ENCODE measurements at places on chromosomes 2 and 18.

GRCh38 chr18:2087877-2088673 lies 483.2 kb downstream of the METTL4 start:
- no peak for DNase-seq

DNA sequence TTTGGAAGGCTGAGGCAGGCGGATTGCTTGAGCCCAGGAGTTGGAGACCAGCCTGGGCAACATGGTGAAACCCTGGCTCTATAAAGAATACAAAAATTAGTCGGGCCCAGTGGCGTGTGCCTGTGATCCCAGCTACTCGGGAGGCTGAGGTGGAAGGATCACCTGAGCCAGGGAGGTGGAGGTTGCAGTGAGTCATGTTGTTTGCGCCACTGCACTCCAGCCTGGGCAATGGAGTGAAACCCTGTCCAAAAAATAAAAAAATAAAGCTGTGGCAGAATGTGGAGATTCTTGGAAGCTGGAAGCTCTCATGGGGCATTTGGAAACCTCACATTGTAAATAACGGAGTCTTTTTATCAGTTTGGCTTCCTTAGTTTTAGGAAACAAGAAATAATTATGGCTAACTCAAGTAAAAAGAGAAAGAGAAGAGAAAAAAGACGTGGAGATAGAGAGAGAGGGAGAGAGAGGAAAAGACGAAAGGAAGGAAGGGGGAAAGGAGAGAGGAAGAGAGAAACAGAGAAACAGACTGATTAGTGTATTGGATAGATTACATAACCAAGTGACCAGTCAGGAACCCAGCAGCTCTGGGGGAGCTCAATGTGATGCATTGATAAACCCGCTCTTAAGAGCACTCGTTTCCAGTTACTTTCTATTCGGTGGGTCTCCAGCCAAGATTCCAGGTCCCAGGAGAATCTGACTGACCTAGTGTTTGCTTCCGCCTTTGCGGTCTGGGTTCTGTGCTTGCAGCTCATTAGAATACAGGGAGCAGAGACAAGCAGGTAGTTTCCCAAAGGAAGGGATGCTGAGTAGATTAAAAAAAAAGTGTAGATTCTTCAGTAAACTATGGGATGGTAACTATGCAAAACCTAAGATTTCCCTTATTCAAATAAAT lies 1.1 kb upstream of the SPAST start:
- DNase-seq = no peak

DNA sequence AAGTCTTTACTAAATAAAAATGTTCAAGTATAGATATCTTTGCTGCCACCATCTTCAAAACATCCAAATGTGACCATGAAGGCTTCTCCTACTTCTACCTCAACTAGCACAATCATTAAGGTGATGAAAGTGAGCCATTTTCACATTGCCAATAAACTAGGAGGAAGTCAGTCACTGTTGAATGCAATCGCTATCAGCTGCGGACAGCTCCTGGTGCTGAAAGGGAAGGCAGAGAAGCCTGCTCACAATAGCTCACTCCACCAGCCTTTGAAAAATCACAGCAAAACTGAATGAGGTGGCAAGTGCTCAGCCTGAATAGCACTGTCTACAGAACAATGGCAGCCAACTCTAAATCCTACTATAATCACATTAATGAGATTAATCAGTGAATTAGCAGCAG lies 2.2 kb downstream of the MYT1L start:
- no peak for DNase-seq

GRCh38 chr2:441258-442022 lies 153.5 kb upstream of the ALKAL2 start:
- no peak for DNase-seq

- DNase-seq = no peak
These were observed 172.0 kb downstream of the SLC4A10 start for GRCh38 chr2:161796192-161796591.

GRCh38 chr2:209977386-209978239 lies 24.8 kb upstream of the RPE start:
- DNase-seq = no peak

DNA sequence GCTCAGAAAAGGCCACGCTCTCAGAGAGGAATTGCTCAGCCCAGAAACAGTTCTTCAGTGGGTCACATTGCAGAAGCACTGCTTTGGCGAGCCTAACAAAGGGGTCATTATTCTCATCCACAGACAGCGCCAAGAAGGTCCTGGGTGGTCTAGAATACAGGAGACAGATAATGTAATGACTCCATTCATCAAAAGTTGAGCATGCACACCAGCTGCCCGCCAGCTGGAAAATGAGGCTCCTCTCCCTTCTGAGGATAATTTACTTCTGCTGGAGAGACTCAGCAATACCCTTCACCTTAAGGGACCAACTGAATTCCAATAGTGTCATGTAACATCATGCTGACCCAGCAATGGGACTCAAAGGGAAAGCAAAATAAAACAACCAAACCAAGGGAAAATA lies 79.9 kb downstream of the TRIB2 start:
- no peak for DNase-seq

- no peak for DNase-seq
These were observed at the start of gene RBM44 for GRCh38 chr2:237798236-237799059. TSS of gene RBM44 (plus strand) at chr2:237798779. CDS start at chr2:237813610, 14,831 bp downstream.

DNA sequence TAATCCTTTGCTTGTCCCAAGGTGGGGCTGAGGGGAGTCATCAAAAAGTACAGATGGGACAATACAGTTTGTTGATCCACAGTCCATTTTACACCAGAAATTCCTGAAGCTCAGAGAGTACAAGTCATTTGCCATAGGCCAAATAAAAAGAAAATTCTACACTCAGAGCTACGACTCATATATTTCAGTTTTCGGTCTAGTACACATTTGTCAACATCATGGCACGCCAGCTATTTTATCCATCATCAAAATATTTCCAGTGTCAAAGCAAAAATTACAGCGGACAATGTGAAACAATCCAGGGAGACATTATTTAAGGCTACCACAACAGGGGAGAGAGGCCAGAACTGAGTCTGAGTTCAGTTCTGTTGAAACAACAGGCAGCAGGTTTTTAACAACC lies 587.5 kb upstream of the DSEL start:
- DNase-seq = no peak

- no peak for DNase-seq
These were observed 6.7 kb upstream of the ESPNL start for GRCh38 chr2:238093181-238094140.

DNA sequence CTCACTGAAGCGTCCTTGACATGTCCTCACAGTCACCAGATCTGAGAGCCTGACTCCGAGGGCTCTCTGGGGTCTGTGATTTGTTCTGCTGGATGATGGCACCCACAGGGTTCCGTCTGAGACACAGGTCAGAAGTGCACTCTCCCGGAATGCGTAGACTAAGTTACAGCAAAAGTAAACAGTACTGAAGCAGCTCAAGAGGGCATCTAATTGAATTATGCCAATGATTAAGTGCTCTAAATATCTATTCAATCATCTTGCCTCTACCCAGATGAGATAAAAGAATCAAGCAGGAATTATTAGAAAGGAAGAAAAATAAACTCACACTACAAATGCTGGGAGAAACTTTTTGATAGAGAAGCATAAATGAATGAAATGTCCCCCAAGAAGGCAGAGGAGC lies 544.1 kb downstream of the SOX11 start:
- no peak for DNase-seq

DNA sequence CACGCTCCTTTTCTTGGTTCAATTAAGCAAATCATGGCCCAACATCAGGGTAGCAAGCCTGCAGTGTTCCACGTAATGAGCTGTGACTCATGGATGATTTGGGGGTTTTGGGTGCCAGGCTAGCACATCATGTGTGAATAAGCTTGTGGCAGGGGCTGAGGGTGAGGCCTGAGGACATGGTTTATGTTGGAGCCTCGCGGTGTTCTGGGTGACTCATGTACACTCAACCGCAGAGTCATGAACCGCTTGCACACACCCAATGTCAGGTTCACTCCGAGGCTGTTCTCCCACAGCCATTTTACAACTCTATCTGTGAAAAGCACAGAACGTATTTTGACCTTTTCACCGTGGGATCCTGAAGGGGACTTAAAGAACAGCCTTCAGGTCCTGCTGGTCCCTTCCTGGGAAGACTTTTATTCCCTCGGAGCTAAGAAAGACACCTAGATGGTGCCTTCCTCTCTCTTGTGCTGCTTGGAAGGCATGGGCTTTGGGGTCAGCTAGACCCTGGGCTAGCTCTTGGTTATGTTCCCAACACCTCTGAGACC lies 139.9 kb upstream of the ZEB2 start:
- no peak for DNase-seq

DNA sequence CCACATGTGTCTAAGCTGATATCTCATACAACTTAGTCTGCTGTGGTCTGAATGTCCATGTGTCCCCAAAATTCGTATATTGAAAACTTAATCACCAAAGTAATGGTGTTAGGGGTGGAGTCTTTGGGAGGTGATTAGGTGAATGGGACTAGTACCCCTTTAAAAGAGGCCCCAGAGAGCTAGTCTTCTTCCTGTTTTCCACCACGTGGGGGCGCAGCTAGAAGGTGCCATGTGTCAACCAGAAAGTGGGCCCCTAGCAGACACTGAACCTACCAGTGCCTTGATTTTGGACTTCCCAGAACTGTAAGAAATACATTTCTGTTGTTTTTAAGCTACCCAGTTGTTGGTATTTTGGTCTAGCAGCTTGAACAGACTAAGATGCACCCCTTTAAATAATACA lies 86.6 kb downstream of the ASB1 start:
- DNase-seq = no peak

DNA sequence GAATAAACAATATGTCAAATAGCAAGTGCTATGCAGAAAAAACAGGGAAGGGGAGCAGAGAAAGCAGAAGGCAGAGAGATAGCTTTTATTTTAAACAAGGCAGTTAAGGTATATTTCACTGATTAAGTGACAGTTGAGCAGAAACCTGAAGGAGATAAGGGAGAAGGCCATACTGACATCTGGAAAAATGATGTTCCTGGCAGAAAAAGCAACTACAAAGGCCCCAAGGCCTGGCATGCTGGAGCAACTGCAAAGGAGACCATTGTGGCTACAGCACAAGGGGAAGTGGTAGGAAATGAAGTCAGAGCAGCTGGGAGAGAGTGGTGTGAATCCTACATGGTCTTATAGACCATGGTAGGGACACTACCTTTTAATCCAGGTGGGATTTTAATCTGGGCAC lies 8.9 kb upstream of the PCBP1 start:
- no peak for DNase-seq

GRCh38 chr2:86769838-86770237 lies 20.9 kb downstream of the CD8A start:
- DNase-seq = no peak

DNA sequence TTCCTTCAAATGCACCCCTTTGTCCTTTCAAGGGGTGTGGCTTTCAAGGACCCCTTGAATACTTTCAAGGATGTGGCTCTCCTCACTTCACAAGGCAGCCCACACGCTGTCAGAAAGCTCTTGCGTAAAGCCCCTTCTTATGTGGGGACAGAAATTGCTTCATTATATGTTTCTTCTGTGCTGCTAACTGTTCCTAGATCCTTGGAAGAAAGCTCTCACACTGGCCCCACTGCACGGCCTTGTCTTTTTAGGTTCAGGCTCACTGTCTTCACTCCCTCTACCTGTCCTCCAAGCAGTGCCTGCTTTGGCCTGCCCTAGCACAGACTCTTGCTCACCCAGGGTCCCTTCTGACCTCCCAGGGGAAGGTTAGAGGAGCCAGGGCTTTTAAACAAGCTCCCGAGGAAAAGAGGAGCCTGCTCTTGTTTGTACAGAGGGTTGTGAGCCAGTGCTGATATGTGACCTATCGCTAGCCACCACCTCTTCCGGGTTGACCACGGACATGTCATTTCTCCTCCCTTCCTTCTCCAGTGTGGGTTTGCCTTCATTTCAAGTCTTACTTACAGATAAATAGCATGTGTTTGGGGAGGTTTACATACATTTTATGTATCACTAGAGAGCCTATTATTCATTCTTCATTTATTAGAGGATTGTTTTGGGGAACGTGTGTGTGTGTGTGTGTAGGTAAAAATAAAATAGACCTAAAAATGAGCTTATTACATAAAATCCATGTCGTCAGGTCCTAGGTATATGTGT lies 94.7 kb downstream of the RTN4 start:
- no peak for DNase-seq

GRCh38 chr2:43491065-43491639 lies 104.7 kb downstream of the THADA start:
- DNase-seq = no peak

DNA sequence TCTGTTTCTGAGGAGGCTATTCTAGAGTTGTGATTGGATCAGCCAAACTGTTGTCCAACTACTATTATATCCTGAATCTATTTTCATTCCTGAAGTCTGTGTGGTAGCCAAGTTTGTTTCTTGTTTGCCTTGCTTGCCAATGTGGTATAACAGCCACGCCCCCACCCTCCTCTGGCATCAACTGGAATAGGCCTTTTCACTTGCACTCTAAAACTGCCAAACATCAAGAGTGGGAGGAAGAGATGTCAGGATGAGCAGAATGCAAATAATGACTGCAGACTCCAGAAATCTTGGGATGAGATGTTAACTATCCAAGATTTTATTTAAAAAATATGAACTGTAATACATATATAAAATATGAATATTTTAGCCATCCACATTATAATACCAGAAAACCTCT lies 246.1 kb downstream of the NRXN1 start:
- no peak for DNase-seq

GRCh38 chr2:96961210-96961950 lies 25.0 kb downstream of the FAM178B start:
- DNase-seq = no peak

GRCh38 chr18:22999212-22999611 lies 66.1 kb downstream of the RBBP8 start:
- DNase-seq = no peak

GRCh38 chr2:216156822-216157221 lies 47.7 kb downstream of the XRCC5 start:
- no peak for DNase-seq

DNA sequence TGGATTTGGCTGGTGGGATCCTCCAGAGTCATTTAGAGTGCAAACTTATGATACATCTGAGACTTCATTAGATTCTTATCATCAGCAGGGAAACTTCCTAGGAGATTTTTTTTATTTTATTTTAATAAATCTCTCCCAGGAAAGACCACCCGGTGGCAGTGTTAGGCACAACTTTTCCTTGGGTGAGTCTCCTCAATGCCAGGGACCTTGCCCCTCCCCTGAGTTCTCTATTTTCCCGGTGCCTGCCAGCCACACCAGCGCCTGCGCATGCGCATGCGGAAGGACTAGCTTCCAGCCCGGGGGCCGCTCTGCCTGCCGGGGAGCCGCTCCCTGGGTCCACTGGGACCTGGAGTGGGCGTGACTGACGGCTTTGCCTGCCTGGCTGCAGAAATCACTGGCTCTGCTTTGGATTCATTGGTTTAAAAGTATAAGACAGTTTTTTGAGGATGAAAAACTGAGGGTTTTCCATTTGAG lies 86.6 kb downstream of the TMEM182 start:
- DNase-seq = no peak

GRCh38 chr2:49129034-49129433 lies 25.3 kb downstream of the FSHR start:
- DNase-seq = no peak

Data from CD4-positive, alpha-beta T cell (primary cell).